ENCODE measurements at places on chromosomes 6 and 20. TPM values are rescaled to one million over a fixed set of nuclear protein-coding genes. Genes with fewer than 3 reads are reported as not detected.

PDCD2 gene
- 63.4 TPM for total RNA-seq

IPCEF1 gene
- total RNA-seq = 1.5 TPM

PRRT1 gene
- 4.5 TPM for total RNA-seq

FILIP1 gene
- 11.3 TPM for total RNA-seq

PLCB4 gene
- total RNA-seq = 14.0 TPM
